NCI-H1105 (cell line): ENCODE measurements at places on chromosomes 3 and 15.

GRCh38 chr3:114411811-114412803, 118.3 kb downstream of the TIGIT start:
- DNase-seq, result no peak

GRCh38 chr3:104943974-104944373, 422.7 kb upstream of the ALCAM start:
- DNase-seq, result no peak

DNA sequence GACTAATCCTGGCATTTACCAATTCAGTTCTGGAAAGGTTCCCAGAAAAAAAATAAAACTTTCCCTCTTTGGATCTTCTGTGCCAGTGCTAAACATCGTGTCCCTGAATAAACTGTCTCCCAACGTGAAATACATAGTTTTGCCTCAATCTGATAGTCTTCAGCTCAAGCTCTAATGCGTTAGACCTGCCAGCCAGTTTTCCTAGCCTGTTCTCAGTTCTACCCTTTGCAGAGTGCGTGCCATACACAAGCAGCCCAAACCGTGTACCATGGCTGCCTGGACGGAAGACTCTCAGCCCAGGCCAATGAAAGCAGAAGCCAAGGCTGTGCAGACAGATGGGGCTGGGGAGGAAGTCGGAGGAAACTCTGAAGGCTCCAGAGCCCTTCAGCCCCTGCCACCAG, 11.4 kb upstream of the OCA2 start:
- no peak for DNase-seq

GRCh38 chr3:38002291-38002876, 11.8 kb downstream of the VILL start:
- no peak for DNase-seq

DNA sequence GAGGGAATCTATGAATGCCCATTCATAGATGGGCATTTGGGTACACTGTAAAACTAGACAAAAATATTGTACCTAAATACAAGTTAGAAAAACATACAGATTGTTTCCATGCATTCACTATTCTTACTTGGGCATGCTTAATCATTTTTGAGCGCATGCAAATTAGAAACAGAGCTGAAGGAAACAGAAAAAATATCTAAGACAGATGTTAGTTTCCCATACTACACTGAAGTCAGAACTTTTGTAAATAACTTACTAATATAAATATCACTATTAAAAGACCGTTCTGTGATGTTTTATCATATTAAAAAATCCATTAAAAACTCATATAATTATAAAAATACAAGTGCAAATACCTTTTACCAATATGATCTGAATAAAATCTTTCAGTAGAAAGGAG, 58.7 kb downstream of the GOLIM4 start:
- DNase-seq, result no peak

GRCh38 chr3:21825684-21826083, 74.7 kb upstream of the ZNF385D start:
- no peak for DNase-seq

GRCh38 chr15:74191798-74192197, 10.8 kb downstream of the STRA6 start:
- DNase-seq, result no peak

GRCh38 chr15:33182926-33183325, 11.6 kb downstream of the FMN1 start:
- DNase-seq, result no peak
